ENCODE measurements at places on chromosomes 12 and 14. TPM values are rescaled to one million over a fixed set of nuclear protein-coding genes. Genes with fewer than 3 reads are reported as not detected.
A peak's percentile ranks its signal among the peaks of the same experiment; 100 is the strongest.

DNA sequence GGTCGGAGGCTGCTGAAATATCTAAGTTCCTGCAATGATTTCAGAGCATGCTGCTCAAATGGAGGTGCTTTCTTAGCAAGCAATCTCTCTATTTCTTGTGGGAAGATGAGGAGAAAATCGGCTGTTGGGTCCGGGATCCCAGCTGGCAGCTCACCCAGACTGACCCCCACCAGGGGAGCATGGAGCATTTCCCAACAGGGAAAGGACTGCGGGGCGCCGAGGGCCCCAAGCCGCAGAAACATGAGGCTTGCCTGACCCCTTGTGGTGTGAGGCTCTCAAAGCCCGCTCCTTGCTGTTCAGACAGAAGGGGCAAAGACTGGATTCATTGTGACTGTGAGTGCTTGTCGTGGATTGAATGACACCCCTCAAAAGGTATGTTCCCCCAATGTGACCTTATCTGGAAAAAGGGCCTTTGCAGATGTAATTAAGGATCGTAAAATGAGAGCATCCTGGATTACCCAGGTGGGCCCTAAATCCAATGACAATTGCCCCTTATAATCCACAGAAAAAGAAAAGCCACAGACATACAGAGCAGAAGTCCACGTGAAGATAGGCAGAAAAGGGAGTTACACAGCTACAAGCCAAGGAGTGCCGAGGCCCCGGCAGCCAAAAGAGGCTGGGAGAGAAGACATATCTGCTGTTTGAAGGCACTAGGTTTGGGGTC lies 116.3 kb upstream of the VASH1 start:
- no peaks in the 10 kb centered on the region for H3K36me3 ChIP-seq
- H3K4me3 ChIP-seq: no peak overlapping the region
- H3K27me3 ChIP-seq: no peaks in the 10 kb centered on the region
- peak; percentile 58 for DNase-seq
- H3K27ac ChIP-seq: no peak overlapping the region

- H3K4me3 ChIP-seq: no peak overlapping the region
- no peak for DNase-seq
- no peak overlapping the region for H3K27ac ChIP-seq
- no peaks in the 10 kb centered on the region for H3K27me3 ChIP-seq
Observed at GRCh38 chr12:41468341-41468740, 280.2 kb downstream of the PDZRN4 start.

- DNase-seq: no peak
- H3K27ac ChIP-seq: no peak overlapping the region
- no peak overlapping the region for H3K4me3 ChIP-seq
Observed at GRCh38 chr12:17591005-17591681, 498.9 kb downstream of the RERGL start.

DNA sequence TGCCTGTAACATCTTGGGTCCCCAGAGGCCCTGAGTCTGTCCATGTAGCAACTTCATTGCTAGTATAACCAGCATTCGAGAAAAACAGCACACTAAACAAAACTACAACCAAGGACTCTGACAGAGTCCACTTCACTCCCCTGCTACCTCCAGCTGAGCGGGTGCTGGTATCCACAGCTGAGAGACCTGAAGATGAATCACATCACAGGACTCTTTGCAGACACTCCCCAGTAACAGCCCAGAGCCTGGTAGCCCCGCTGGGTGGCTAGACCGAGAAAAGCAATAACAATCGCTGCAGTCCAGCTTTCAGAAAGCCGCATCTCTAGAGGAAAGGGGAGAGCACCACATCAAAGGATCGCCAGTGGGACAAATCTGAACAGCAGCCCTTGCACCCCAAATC lies 9.0 kb upstream of the IQSEC3 start:
- no peaks in the 10 kb centered on the region for H3K4me1 ChIP-seq
- DNase-seq: no peak
- H3K36me3 ChIP-seq: no peaks in the 10 kb centered on the region
- no peak overlapping the region for H3K4me3 ChIP-seq
- no peaks in the 10 kb centered on the region for H3K27me3 ChIP-seq

DNA sequence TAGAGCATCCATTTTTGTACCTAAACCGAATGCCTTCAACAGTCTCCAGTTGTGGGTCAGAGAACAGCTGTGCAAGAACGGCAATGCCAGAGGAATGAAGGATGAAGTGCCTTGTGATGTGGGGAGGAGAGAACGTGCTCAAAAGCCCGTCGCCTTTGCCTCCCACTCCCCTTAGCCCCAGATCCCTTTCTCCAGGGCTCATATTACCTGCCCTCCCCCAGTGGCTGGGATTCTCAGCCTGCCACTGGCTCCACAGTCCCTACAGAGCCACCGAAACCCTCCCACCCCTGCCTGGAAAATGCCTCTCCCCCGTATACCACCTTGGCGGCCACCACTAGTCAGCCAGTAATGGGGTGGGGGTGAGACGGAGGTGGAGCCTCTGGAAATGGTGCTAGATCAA lies 158.5 kb downstream of the ZFP36L1 start:
- no peak overlapping the region for H3K4me3 ChIP-seq
- no peaks in the 10 kb centered on the region for H3K36me3 ChIP-seq
- no peaks in the 10 kb centered on the region for H3K27me3 ChIP-seq
- no peak for DNase-seq
- no peaks in the 10 kb centered on the region for H3K4me1 ChIP-seq

DNA sequence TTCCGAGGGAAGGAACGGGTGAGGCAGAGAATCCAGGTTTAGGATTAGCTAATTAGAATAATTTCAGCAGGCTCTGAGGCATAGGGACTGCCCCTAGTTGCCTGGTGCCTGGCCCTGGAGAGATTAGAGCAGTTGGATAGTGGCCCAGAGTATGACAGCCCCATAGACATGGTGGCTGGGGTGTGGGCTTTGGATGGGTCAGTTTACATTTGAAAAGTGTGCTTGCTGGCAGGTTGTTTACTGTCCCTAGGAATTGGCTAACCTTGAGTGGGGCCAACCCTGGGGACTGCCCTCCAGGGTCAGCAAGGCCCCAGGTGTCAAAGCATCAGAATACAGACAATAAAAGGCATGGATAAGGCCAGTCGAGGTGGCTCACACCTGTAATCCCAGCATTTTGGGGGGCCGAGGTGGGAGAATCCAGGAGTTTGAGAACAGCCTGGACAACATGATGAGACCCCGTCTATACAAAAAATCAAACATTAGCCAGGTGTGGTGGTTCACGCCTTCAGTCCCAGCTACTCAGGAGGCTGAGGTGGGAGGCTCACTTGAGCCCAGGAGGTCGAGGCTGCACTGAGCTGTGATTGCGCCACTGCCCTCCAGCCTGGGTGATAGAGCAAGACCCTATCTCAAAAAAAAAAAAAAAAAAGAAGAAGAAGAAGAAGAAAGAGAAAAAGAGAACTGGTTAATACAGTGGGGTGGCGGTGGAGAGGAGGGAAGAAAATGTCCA lies 182.3 kb upstream of the PWP1 start:
- no peaks in the 10 kb centered on the region for H3K4me1 ChIP-seq
- H3K36me3 ChIP-seq: no peaks in the 10 kb centered on the region
- no peak for DNase-seq
- no peaks in the 10 kb centered on the region for H3K27me3 ChIP-seq

- no peak for DNase-seq
- H3K27me3 ChIP-seq: no peaks in the 10 kb centered on the region
- no peak overlapping the region for H3K27ac ChIP-seq
- no peak overlapping the region for H3K4me3 ChIP-seq
- no peaks in the 10 kb centered on the region for H3K36me3 ChIP-seq
Observed at GRCh38 chr14:36212577-36212976, 36.1 kb upstream of the PTCSC3 start.

DNA sequence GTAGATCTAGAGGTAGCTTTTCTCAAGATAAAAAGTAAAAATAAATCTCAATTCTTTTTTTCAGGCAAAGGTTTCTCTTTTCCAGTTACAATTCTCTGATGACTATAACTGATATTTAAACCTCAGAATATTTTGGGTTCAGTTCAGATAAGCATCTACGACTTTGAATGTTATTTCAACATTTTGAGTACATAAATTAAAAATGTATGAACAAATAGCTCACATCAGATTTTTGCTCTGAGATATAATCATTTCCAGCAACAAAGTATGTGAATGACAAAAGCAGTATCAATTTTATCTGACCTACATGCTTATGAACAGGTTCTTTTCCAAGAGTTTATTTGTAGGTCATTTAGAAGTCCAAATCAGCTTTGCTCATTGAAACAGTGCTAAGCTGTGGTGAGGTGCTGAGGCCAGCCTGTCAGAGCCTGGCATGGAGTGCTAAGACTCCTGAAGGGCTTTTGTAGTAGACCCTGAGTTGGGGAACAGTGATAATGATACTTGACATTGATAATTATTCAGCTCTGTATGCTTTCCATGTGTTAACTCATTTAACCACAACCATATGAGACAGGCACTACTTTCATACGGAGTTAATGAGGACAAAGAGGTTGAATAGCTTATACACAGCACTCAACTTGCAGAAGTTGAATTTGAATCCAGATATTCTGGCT lies 205.0 kb upstream of the DCN start:
- no peak for DNase-seq
- no peaks in the 10 kb centered on the region for H3K27me3 ChIP-seq
- H3K27ac ChIP-seq: no peak overlapping the region
- H3K4me3 ChIP-seq: no peak overlapping the region

DNA sequence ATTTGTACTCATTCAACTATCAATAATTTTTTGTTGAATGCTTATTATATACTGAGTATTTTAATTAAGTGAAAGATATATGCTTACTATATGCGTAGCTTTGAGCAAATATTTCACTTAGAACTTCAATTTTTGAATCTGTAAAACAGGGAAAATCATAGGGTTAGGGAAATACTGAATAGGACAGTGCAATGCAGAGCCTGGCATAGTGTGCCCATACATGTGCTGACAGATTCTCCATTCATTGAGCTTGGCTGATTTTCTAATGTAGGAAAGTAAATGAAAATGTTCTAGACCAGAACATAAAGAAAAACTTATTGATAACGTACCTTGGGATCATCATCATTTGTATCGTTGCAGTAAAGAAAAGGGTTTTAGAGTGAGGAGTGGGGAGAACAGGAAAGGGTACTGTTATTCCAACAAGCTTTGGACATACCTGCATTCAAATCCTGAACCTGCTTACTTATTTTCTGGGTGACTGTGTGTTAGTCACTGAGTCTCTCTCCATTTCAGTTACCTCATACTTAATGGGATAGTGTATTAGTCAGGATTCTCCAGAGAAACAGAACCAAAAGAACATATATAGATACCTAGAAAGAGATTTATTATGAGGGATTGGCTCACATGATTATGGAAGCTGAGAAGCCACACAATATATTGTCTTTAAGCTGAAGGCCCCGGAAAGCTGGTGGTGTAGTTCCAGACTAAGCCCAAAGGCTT lies 436.4 kb downstream of the ADAMTS20 start:
- no peaks in the 10 kb centered on the region for H3K4me1 ChIP-seq
- H3K36me3 ChIP-seq: no peaks in the 10 kb centered on the region
- no peak for DNase-seq

- H3K4me1 ChIP-seq: peaks cover 87% of the 10 kb centered on the region
- H3K27ac ChIP-seq: no peak overlapping the region
- no peak for DNase-seq
- no peak overlapping the region for H3K4me3 ChIP-seq
- H3K36me3 ChIP-seq: peaks cover 6% of the 10 kb centered on the region
- no peaks in the 10 kb centered on the region for H3K27me3 ChIP-seq
Observed at GRCh38 chr12:64631197-64631596, 20.9 kb downstream of the RASSF3 start.

DNA sequence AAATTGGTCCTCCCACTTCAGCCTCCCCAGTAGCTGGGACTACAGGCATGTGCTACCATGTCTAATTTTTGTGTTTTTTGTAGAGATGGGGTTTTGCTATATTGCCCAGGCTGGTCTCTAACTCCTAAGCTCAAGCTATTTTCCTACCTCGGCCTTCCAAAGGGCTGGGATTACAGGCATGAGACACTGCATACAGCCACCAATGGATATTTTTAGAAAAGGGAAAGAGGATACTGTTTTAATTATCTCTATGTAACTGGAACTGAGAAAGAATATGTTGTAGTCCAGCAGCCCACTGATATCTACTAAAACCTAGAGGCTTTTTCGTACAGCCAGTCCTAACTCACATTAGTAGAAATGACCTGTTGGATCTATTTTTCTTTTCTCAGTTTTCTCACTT lies 6.2 kb downstream of the TMPRSS12 start:
- no peaks in the 10 kb centered on the region for H3K4me1 ChIP-seq
- H3K27me3 ChIP-seq: no peaks in the 10 kb centered on the region
- no peak overlapping the region for H3K27ac ChIP-seq
- H3K4me3 ChIP-seq: no peak overlapping the region

DNA sequence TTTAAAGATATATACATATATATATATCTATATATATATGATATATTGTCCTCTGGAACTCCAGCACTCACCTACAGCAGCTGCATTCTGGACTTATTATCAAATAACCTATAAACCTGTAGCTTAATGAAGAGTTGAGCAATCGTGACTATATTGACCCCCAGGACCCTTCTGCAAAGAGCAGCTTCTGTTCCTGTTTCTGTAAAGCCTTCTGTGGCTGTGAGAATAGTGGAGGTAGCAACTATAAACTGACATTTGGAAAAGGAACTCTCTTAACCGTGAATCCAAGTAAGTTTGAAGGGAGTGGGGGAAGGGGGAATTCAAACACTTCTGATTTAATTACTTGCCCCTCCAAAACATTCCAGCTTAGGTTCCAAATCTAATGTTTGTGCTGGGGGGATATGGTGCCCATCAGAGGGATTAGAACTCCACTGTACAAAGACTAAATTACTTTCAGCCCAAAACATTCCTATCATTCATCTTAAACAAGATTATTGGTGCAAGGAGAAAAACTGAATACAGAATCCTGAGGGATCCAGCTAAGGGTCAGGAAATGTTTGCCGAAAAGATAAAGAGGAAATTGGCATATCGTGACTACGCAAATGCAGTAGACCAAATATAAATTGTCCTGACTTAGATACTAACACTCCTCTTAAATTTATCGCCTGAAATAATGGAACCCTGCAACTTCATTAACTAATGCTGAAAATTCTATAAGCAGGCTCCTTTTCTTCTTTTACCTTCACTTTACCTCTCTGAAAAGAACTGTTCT lies 106.1 kb downstream of the DAD1 start:
- peaks cover 37% of the 10 kb centered on the region for H3K4me1 ChIP-seq
- H3K27me3 ChIP-seq: no peaks in the 10 kb centered on the region
- no peaks in the 10 kb centered on the region for H3K36me3 ChIP-seq
- no peak overlapping the region for H3K4me3 ChIP-seq
- no peak for DNase-seq
- no peak overlapping the region for H3K27ac ChIP-seq

GPR132 gene
- 1.9 TPM for total RNA-seq

LTB4R2 gene
- total RNA-seq: 5.4 TPM

CDCA4 gene
- 7.6 TPM for total RNA-seq

RNF212B gene
- not detected for total RNA-seq
